Tongue (tissue), 3 donors: ENCODE measurements at places on chromosomes 1 and 21. TPM values are rescaled to one million over a fixed set of nuclear protein-coding genes. Genes with fewer than 3 reads are reported as not detected.
A peak's percentile ranks its signal among the peaks of the same experiment; 100 is the strongest.

DNA sequence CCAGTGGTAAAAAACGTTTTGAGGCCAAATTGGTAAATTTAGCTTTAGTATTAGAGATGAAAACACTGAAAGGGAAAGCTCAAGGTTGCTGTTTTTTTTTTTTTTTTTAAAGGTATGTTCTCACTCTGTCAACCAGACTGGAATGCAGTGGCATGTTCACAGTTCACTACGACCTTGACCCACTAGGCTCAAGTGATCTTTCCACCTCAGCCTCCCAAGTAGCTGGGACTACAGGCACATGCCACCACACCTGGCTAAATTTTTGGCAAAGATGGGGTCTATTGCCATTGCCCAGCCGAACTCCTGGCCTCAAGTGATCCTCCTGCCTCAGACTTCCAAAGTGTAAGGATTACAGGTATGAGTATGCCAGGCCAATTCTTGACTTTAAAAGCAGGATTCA lies 18.9 kb downstream of the LRIF1 start:
- DNase-seq, result no peak

The HSD3B2 gene
- total RNA-seq, result not detected

DNA sequence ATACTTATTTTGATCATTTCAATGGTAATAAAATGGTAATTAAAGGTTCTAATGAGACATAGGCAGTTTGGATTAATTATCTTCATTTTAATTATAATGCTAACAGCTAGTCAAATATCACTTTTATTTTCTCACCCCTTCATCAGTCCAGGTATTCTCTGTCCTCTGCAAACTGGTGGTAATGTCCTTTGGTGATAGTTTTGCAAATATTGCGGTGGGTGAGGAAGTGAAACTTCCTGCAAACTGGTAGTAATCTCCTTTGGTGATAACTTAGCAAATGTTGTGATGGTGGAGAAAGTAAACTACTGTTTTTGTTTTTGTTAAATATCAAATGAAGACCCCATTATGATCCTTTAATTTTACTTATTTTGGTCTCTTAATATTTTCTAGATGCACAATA lies 209.0 kb downstream of the AMY1C start:
- no peak for DNase-seq

GRCh38 chr1:157157501-157158190 lies 19.5 kb upstream of the ETV3 start:
- no peak for DNase-seq

The ALPL gene
- 3.8 TPM for total RNA-seq

DNA sequence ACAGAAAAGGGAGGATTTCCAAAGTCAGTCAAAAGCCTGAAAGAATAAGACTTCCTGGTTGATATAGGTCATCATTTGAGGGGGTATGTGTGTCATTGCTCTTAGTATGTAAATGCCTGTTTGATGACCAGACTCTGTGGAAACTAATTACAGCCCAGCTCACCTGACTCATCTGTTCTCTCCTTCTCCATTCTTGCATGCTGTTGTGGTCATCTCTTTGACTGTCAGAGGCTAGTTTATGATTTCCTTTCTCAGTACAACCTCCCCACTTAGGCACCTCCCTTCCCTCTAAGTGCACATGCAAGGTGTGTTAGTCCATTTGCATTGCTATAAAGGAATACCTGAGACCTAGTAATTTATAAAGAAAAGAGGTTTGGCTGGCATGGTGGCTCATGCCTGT lies 2.4 kb upstream of the C1orf116 start:
- no peak for DNase-seq

DNA sequence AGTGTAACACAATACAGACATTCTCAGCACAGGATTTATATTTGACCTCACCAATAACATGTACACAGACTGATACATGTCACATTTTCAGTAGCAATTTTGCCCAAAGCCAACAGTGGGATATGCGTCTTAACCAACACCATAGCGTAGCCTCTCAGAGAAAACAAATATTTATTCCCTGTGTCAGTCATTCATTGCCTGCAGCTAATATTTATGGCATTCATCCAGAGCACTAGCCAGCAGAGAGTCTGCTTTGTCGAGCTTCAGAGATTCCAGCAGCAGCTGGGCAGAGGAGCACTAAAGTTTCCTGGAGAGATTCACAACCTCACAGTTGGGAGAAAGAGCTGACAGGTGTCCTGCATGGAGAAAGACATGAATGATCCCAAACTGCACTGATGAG lies 400.7 kb upstream of the DAB1 start:
- DNase-seq, result peak; percentile 25

DNA sequence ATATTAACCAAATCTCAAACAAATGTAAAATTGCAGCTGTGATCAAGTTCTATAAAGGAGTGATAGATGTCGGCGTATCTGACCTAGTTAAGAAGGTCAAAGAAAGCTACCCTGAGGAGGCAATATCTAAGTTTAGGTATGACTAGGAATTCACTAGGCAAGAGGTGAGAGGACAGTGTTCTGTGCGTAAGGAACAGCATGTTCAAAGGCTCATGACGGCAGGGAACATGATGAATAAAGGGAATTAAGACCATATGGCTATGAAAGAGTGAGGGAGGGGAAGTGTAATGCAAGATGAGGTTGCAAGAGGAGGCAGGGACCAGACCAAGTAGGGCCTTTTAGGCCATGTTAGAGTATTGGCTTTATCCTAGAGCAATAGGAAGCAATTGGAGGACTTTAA lies 8.6 kb downstream of the LIX1L start:
- DNase-seq, result no peak

- DNase-seq, result peak; percentile 32
These were observed 1099.5 kb downstream of the PLA2G4A start for GRCh38 chr1:187928288-187928687.

The DENND1B gene
- total RNA-seq, result 26.4 TPM

- peak; percentile 95 for DNase-seq
These were observed 5.1 kb upstream of the VWA1 start for GRCh38 chr1:1430114-1430982.

DNA sequence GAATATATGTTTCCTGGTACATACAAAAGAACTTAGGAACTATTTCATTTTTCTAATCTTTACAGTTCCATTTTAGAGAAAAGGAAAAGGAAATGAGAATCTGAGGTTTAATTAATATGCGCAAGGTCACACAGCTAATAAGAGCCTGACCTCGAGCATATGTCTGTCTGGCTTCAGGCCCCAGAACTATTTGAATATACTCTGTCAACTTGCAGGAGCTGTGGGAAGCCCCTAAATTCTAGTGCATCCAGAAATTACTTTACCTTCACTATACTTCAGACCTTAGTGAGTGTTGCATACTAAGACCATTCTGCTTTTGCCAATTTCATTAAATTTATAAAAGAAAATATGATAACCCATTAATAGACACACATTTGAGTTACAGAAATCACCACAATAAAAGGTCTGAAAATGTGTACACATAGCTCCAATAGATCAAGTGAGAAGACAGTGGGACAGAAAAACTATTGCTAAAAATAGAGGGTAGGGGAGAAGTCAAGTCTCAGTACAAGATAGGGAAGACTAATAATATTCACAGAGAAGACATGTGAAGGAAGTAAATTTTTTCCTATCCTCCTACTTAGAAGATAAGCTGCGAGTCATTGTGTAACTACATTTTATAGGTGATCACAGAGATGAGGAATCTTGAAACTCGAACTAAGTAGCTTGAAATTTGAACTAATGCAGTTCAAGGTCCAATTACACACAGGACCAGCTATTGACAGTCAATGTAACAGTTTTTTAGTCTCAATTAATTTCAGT lies 3.8 kb downstream of the RGS13 start:
- DNase-seq, result no peak

DNA sequence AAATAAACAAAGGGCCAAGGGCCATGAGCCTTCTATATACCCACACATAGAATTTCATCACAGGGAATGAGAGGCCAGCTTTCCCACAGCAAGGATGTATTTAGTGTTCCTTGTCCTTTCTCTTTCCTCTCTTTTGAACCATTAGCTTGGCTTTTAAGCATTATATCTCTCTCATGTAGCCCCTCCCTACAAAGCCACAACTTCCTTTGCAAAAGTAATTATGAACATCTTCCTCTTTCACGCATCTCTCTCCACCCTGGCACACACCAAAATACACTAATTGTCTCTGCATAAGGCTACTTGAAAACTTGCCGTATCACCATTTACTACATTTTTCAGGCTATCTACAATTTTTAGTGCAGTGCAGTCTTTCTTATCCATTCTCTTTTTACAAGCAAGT lies 1.9 kb upstream of the AK5 start:
- no peak for DNase-seq

- DNase-seq, result no peak
These were observed 114.6 kb upstream of the VAV3 start for GRCh38 chr1:108079440-108080025.

GRCh38 chr1:155052439-155053395 lies 1.6 kb downstream of the ADAM15 start:
- peak; percentile 11 for DNase-seq

GRCh38 chr1:8325771-8326170 lies 7.9 kb downstream of the SLC45A1 start:
- no peak for DNase-seq

The HMCN1 gene
- total RNA-seq, result 24.7 TPM

The BLACAT1 gene
- 0.31 TPM for total RNA-seq

DNA sequence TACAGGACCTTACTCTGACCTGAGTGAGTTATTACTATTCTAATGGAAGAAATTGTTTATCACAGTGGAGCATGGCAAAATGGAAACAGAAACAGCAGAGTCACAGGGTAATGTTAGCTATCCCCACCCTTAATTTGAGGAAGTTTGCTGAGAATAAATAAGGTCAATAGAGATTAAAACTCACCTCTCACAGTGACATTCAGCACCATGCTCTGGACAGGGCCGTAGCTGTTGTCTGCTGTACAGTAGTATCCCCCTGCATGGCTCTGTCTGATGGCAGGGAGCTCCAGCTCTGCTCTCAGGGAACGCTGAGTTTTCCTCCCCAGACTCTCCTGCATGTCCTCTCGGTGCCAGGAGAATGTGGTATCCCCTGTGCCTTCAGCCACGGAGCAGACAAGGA lies 11.9 kb downstream of the FCRL4 start:
- no peak for DNase-seq

GRCh38 chr1:116498789-116499628 lies 71.8 kb downstream of the CD58 start:
- DNase-seq, result peak; percentile 83

DNA sequence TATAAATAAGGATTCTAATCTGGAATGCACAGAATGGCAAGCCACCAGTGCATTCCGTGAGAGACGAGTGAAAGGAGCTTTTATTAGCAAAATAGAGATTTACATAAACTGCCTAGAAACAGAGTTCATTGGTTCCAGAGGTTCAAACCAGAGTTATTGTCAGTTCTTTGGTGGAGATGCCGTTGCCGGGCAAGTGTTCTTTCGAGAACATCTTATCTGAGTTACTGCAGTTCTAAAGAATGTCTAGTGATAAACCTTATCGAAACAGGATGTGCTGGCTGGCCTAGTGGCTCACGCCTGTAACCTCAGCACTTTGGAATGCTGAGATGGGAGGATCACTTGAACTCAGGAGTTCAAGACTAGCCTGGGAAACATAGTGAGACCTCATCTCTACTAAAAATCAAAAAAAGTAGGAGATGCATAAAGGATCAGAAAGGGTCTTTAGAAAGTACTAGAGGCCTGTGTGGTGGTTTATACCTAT lies 19.9 kb upstream of the EVI5 start:
- peak; percentile 37 for DNase-seq

- no peak for DNase-seq
These were observed 36.0 kb downstream of the ALG6 start for GRCh38 chr1:63403386-63403785.

DNA sequence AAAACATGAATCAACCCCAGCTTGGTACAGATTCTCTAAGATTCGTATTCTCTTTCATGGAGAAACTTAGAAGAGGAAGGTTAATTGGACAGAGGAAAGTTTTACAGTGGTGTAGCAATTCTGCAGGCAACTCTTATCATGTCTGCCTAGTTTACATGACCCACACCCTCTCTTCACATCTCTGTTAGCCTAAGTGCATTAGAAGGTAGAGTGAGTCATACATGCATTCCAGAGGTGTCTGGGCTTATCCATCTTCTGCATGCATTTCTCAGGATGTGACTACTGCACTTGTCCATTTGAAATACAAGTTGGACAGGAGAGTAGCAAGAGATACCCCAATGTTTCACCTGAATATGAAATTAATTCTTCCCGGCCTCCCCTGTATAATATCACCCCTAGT lies 578.4 kb upstream of the NCAM2 start:
- DNase-seq, result no peak

The CCDC17 gene
- total RNA-seq, result not detected

The LEMD1 gene
- total RNA-seq, result not detected

DNA sequence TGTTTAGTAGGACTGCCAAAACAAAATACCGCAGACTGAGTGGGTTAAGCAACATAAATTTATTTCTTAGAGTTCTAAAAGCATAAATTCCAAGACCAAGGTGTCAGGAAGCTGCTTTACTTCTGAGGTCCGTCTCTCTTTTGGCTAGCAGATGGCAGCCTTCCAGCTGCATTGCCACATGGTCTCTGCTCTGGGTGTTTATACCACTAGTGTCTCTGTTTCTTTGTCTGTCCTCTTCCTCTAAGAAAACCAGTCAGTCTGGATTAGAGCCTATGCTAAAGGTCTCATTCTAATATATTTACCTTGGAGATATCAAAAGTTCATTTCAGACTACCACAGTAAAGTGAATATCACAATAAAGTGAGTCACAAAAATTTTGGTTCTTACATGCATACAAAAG lies 519.8 kb downstream of the COL11A1 start:
- DNase-seq, result peak; percentile 13

DNA sequence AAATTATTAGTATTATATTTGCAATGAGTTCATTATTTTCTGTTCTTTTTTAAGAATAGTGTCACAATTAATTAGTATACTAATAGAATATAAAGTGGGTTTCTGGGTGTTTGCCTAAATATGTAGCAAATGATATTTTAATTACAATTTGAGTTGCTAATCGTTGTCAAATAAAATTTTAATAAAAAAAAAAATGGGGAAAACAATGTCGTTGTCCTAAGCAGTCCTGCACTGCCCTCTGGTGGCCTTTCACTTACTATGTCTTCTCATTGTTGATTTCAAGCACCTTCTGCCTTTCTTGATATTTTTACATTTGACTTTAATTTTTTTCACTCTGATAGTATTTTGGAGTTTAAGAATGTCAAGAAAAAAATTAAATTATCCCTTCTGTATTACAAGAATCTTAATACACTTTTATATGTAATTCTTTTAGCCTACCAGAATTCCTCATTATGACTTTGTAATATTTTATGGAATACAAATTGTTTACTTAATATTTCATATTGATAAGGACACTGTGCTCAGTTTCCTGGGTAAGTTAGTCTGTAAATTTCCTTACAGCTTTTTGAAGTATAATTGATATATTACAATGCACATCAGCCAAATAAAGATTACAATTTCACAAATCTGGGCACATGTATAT lies 104.5 kb upstream of the FMN2 start:
- peak; percentile 59 for DNase-seq

GRCh38 chr21:43911015-43911934 lies 46.3 kb downstream of the AGPAT3 start:
- no peak for DNase-seq

The TBX19 gene
- 1.2 TPM for total RNA-seq

- no peak for DNase-seq
These were observed 1.8 kb downstream of the PLEKHO1 start for GRCh38 chr1:150151291-150152181.

- DNase-seq, result no peak
These were observed 18.7 kb upstream of the ST3GAL3 start for GRCh38 chr1:43688594-43689000.

- no peak for DNase-seq
These were observed 47.9 kb downstream of the LGR6 start for GRCh38 chr1:202241376-202242079.
